Mesenteric fat pad (tissue), 1 donor: ENCODE measurements at places on chromosomes 6 and 20. TPM values are rescaled to one million over a fixed set of nuclear protein-coding genes. Genes with fewer than 3 reads are reported as not detected.

Gene ECT2L
- not detected for total RNA-seq

Gene C4B
- total RNA-seq: 32.7 TPM

Gene TGM2
- 131 TPM for total RNA-seq

Gene ZNF391
- 3.5 TPM for total RNA-seq

Gene AGPAT4
- 8.0 TPM for total RNA-seq

Gene WFDC5
- total RNA-seq: not detected

GRCh38 chr20:6007529-6008103 is 46.2 kb downstream of the LRRN4 start:
- no peak for DNase-seq

DNA sequence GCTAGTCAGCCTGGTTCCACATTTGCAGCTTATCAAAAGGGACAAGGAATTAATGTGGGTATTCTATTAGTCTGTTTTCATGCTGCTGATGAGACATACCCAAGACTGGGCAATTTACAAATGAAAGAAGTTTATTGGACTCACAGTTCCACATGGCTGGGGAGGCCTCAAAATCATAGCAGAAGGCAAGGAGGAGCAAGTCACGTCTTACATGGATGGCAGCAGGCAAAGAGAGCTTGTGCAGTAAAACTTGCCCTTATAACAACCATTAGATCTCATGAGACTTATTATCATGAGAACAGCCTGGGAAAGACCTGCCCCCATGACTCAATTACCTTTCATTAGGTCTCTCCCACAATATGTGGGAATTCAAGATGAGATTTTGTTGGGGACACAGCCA is 689.1 kb upstream of the MARCKS start:
- DNase-seq: no peak

GRCh38 chr6:1792989-1793388 is 183.3 kb downstream of the FOXC1 start:
- no peak for DNase-seq
